Naive B cell (primary cell): ENCODE measurements at places on chromosomes 12 and 14.

DNA sequence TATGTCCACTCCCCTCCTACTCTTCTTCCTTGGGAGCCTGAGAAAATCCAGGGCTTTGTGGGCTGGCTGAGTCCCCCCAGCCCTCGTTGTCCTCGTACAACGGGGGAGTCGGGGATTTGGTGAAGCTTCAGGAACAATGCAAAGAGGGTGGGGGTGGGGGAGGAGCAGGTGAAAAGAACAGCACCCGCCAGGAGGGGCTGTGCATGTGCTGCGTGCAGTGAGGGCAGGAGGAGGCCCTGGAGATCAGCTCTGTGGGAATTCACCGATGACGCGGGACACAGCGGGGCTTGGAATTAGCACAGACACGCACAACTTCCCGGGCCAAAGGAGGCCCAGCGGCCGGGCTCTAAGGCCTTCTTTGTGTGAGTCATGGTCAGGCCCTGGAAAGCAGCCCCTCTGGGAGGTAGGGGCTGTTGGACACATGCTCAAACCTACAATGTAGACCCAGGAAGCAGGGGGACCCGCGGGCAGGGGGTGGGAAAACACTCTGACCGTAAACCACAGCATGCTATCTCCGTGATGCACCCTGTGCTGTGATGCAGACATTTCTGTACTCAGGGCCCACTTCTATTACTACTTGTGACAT is 32.8 kb downstream of the RBM19 start:
- DNase-seq, result no peak

GRCh38 chr12:63294327-63294632 is 143.3 kb upstream of the AVPR1A start:
- no peak for DNase-seq

DNA sequence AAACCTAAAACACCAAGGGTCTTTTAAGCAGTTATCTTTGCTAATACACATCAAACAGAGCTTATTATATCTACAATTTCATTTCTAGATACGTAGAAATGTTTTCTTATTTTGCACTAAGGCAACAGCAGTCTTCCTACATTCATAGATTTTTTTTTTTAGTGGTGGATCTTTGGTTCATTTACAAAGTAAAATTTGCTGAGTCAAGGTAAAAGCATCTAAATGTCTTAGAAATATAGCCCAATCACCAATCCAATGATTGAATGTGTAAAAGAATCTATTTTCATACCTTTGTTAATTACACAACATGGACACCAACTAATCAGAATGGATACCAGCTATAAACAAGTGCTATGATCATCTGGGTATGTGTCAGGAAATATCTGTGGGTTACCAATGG is 272.2 kb upstream of the TMPO start:
- no peak for DNase-seq

DNA sequence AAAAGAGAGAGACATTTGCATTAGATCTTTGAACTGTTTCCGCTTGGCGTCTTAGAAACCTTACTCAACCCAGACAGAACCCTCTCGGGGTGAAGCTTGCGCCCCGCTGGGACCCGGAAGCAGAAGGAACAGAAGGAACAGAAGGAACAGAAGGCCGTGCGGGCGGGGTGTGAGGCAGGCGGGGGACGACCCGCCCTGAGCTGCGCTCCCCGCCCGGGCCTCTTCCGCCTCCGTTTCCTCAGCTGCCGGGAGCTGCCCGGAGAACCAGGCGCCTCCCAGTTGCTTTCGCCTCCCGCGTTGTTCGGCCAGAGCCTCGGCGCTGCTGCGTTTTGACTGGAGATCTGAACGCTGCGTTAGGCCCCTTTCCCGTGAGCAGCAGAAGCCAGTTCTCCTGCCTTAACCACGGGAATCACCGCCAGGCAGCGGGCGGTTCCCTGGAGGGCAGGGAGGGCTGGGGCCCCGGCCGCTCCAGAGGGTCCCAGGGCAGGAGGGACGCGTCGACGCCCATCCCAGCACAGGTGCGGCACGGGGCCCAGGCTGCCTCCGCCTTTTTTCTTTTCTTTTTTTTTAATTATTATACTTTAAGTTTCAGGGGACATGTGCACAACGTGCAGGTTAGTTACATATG is 19.3 kb upstream of the MMP17 start:
- peak; percentile 39 for DNase-seq

GRCh38 chr12:28620281-28620680 is 430.0 kb downstream of the CCDC91 start:
- DNase-seq, result no peak

GRCh38 chr14:100128688-100129087 is 30.8 kb downstream of the DEGS2 start:
- no peak for DNase-seq

GRCh38 chr12:103530307-103531066 is 34.7 kb upstream of the C12orf42 start:
- DNase-seq, result no peak

DNA sequence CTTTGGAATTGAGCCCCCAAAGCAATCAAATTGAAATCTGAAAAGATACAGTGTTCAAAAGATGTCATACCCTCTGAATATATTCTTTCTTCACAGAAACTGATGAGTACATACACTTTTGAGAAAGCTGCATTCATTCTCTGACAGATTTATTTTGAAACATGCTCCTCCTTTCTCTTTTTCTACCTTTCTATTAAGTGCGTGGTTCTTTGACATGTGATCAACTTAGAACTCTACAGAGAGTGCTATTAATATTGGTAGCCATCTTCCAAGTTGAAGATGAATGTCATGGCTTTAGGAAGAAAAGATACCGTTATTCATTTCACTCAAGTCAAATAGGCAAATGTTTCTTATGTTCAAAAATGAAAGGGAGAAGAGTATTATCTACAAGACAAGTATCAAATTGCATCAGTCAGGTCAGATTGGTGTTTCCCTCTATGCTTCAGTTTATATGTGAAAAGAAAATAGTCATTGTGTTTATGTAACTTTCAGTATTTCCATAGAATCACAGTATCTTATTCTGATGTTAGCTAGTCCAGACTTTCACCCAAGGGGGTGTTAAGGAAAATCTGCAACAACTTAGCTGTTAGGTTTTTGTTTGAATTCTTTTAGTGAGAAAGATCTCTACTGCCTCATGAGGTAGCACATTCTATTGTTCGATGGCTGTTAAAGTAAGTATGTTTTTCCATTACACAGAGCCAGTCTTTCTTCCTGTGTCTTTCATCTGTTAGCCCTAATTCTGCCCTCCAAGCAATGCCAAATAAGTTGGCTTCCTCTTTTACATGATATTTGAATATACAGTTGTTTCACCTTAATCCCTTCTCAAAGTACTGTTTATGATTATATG is 55.4 kb upstream of the GARIN2 start:
- DNase-seq, result no peak

DNA sequence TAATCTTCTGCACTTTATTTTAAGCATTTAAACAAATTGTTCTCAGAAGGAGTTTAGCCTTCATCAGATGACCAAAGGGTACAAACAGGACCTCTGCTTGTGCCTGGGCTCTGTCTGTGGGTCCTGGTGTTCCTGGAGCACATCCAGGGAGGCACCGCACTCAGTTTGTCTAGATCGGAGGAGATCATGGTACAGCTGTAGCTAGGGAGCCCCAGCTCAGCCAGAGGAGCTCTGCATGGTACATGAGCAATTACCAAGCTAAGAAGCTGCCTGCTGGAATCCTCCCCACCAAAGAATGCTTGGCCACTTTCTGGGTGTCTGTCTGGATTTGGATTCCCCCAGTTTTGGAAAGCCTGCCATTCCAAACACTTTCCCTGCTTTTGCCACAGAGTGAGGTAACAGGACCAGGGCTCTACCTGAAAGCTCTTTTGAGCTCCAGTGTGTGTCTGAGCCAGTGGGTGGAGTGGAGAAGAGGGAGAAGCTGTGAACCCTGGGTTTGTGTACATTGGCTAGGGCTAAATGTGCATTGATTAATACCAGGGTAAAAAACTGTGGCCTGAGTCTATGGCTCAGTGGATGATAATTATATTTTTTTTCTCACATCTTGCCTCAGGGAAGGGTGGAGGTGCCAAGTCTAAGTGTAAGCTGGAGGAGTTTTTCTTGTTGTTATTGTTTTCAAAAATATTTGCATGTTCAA is 163.7 kb upstream of the IGF1 start:
- no peak for DNase-seq
